ENCODE measurements at places on chromosomes 7 and 10. TPM values are rescaled to one million over a fixed set of nuclear protein-coding genes. Genes with fewer than 3 reads are reported as not detected.

The NME8 gene
- total RNA-seq, result 2.7 TPM

The MRPS16 gene
- total RNA-seq, result 33.3 TPM

The SPDYE8 gene
- total RNA-seq, result not detected

The PALD1 gene
- total RNA-seq, result 0.38 TPM

The CFTR gene
- not detected for total RNA-seq

The C10orf67 gene
- total RNA-seq, result not detected

The GHRHR gene
- total RNA-seq, result not detected

The FFAR4 gene
- not detected for total RNA-seq

The DOCK4 gene
- 1.4 TPM for total RNA-seq

The ABCC2 gene
- 2.8 TPM for total RNA-seq

The PLPP4 gene
- total RNA-seq, result not detected

The SCART1 gene
- 12.1 TPM for total RNA-seq

The HHEX gene
- 1.3 TPM for total RNA-seq

The LRRTM3 gene
- total RNA-seq, result not detected

The CPEB3 gene
- total RNA-seq, result 3.0 TPM

The ASAH2B gene
- total RNA-seq, result 1.9 TPM

The ZWINT gene
- total RNA-seq, result 2.9 TPM
